ENCODE measurements at places on chromosomes 6 and 20. TPM values are rescaled to one million over a fixed set of nuclear protein-coding genes. Genes with fewer than 3 reads are reported as not detected.

CCM2L gene
- total RNA-seq: 9.6 TPM

CDH26 gene
- total RNA-seq: 0.83 TPM

OR2J3 gene
- total RNA-seq: not detected

HUS1B gene
- total RNA-seq: 0.83 TPM

NEU1 gene
- 35.0 TPM for total RNA-seq

VGLL2 gene
- not detected for total RNA-seq

DNA sequence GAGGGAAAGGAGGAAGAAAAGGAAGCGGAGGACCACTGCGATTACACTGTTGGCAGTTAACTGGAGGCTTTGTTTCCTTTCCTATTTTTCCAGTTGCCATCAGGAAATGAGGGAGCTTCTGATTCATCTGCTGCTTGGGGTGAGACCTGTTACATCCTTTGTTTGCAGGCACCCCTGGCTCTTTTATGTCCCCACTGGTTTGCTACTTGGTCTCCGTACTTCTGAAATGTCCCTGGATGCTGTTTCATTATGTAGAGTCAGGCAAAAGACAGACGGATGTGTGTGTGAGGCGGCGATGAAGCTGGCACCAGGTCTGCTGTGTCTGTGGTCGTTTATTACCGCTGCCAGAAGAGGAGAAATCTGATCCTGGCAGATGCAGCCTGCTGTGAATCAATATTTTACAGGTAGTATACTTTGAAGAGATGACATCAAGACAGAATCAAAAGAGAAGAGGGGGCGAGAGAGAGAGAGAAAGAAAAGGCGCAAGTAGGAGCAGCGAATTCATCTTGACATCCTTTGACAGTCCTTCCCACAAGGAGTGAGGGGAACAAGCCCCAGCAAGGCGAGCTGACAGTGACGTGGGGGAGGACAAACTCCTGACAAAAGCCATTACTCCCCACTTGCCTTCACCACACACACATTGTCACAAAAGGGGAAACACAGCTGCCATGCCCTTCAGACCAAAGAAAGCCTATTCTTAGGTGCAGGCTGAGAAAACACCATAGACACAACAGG lies 145.9 kb upstream of the FBXL4 start:
- no peak overlapping the region for H3K27ac ChIP-seq
- H3K36me3 ChIP-seq: no peaks in the 10 kb centered on the region
- no peaks in the 10 kb centered on the region for H3K27me3 ChIP-seq
- DNase-seq: no peak
- H3K4me1 ChIP-seq: no peaks in the 10 kb centered on the region
- no peak overlapping the region for H3K4me3 ChIP-seq

DNA sequence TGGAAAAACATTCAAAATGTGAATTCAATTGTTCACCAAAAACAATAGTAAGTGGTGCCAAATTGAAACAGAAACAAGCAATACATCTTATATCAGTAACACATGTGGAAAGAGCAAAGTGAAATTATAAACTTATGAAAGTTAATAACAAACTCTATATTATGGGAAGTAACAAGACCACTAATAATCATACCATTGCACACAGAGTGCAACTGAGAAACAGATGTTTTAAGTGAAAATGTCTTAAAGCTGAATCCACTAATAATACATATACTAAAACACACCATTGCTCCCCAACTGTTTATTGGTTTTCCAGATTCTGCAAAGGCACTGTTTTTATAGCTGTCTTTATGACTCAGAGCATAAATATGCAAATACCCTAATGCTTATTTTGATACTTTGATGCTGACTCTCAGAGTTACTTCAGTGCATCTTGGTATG lies 292.3 kb downstream of the RFPL4B start:
- H3K27me3 ChIP-seq: no peaks in the 10 kb centered on the region
- H3K4me1 ChIP-seq: no peaks in the 10 kb centered on the region
- H3K36me3 ChIP-seq: no peaks in the 10 kb centered on the region
- H3K27ac ChIP-seq: no peak overlapping the region
- no peak overlapping the region for H3K4me3 ChIP-seq

- DNase-seq: no peak
- H3K4me1 ChIP-seq: peaks cover 68% of the 10 kb centered on the region
- H3K27me3 ChIP-seq: no peaks in the 10 kb centered on the region
- no peaks in the 10 kb centered on the region for H3K36me3 ChIP-seq
Measured at GRCh38 chr6:112249489-112249888, 4.9 kb downstream of the LAMA4 start.

DNA sequence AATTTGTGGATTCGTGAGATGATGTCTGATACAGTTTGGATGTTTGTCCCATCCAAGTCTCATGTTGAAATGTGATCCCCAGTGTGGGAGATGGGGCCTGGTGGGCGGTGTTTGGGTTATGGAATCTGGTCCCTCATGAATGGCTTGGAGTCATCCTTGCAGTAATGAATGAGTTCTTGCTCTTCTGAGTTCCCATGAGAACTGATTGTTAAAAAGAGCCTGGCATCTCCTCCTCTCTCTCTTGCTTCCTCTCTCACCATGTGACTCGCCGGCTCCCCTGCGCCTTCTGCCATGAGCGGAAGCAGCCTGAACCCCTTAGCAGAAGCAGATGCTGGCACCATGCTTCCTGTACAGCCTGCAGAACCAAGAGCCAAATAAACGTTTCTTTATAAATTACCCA lies 30.5 kb upstream of the RPP40 start:
- DNase-seq: no peak
- no peaks in the 10 kb centered on the region for H3K36me3 ChIP-seq
- H3K27ac ChIP-seq: no peak overlapping the region
- no peak overlapping the region for H3K4me3 ChIP-seq
- peaks cover 8% of the 10 kb centered on the region for H3K4me1 ChIP-seq
- H3K27me3 ChIP-seq: no peaks in the 10 kb centered on the region

GRCh38 chr6:135054226-135054568 lies 425 bp downstream of the HBS1L start:
- peaks cover 10% of the 10 kb centered on the region for H3K36me3 ChIP-seq
- peaks cover 7% of the 10 kb centered on the region for H3K4me1 ChIP-seq
- H3K4me3 ChIP-seq: peak overlapping the region; percentile 75
- no peaks in the 10 kb centered on the region for H3K27me3 ChIP-seq

DNA sequence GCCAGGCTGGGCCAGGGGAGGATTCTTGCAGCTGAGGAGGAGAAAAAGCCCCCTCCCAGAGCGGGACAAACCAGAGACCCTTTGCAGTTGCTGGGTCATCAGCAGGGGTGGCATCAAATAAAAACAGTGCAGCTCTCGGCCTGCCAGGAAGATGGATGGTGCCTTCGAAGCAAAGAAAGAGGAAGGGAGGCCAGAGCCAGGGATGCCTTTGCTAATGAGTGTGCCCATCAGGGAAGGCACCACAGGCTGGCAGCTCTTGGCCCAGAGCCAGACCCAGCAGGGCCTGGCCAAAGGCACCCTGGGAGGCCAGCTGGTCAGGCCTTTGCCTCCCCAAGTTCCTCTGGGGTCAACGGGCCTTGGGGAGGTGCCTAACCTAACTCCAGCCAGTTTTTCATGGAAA lies 26.3 kb upstream of the ZNF318 start:
- H3K27ac ChIP-seq: no peak overlapping the region
- H3K4me3 ChIP-seq: no peak overlapping the region
- no peak for DNase-seq
- no peaks in the 10 kb centered on the region for H3K4me1 ChIP-seq
- H3K36me3 ChIP-seq: no peaks in the 10 kb centered on the region

GRCh38 chr20:37728635-37728983 lies 34.8 kb downstream of the CTNNBL1 start:
- H3K36me3 ChIP-seq: peaks cover 7% of the 10 kb centered on the region
- no peak for DNase-seq
- no peaks in the 10 kb centered on the region for H3K27me3 ChIP-seq
- peaks cover 52% of the 10 kb centered on the region for H3K4me1 ChIP-seq
- H3K27ac ChIP-seq: peak overlapping the region; percentile 50

DNA sequence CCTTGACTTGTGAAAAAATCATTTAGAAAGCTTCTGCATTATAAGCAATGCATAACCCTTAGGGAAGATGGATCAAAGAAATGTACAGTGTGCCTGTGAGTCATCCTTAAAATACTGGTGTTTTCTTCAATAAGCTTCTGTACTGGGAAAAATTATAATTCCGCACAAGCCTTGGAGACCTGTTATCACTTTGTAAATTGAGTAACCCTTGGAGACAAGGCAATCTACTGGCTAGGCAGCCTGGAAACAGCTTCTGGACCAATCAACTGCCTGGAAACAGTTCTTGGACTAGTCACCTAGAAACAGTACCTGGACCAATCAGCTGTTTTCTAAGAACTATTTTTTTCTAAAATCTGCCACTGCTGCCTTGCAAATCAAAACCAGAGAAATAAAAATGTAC lies 25.8 kb upstream of the RNGTT start:
- H3K36me3 ChIP-seq: no peaks in the 10 kb centered on the region
- no peak overlapping the region for H3K27ac ChIP-seq
- no peak for DNase-seq

GRCh38 chr6:108851756-108852155 lies 3.5 kb downstream of the ARMC2 start:
- no peak overlapping the region for H3K27ac ChIP-seq
- H3K4me1 ChIP-seq: peaks cover 34% of the 10 kb centered on the region
- no peaks in the 10 kb centered on the region for H3K27me3 ChIP-seq
- no peak overlapping the region for H3K4me3 ChIP-seq
- no peak for DNase-seq
- H3K36me3 ChIP-seq: peaks cover 22% of the 10 kb centered on the region

DNA sequence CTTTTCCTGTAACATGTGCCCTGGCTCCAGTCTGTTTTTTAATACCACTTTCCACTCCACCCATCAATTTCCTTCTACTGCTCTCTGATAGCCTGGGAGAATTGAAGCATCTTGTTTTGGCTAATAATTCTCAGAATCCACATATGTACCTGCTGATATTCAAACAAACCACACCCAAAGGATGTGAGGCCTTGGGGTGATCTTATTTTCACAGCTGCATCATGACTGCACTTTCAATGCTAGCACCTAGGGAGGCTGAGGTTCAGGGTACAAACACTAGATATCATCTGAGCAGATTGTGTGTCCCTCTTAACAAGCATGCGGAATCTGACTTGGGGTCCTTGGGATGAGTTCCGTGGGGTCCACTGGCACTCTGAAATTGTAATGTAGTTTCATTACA lies 12.7 kb downstream of the FNDC1 start:
- no peaks in the 10 kb centered on the region for H3K4me1 ChIP-seq
- no peaks in the 10 kb centered on the region for H3K27me3 ChIP-seq
- no peak for DNase-seq
- no peaks in the 10 kb centered on the region for H3K36me3 ChIP-seq
- H3K27ac ChIP-seq: no peak overlapping the region
- no peak overlapping the region for H3K4me3 ChIP-seq

GRCh38 chr20:38700141-38700540 lies 24.1 kb upstream of the SLC32A1 start:
- no peaks in the 10 kb centered on the region for H3K36me3 ChIP-seq
- no peaks in the 10 kb centered on the region for H3K4me1 ChIP-seq
- no peak overlapping the region for H3K4me3 ChIP-seq
- DNase-seq: no peak
- no peak overlapping the region for H3K27ac ChIP-seq
- no peaks in the 10 kb centered on the region for H3K27me3 ChIP-seq

GRCh38 chr6:131989036-131989435 lies 37.9 kb upstream of the CCN2 start:
- no peaks in the 10 kb centered on the region for H3K27me3 ChIP-seq
- H3K4me1 ChIP-seq: no peaks in the 10 kb centered on the region
- DNase-seq: no peak

DNA sequence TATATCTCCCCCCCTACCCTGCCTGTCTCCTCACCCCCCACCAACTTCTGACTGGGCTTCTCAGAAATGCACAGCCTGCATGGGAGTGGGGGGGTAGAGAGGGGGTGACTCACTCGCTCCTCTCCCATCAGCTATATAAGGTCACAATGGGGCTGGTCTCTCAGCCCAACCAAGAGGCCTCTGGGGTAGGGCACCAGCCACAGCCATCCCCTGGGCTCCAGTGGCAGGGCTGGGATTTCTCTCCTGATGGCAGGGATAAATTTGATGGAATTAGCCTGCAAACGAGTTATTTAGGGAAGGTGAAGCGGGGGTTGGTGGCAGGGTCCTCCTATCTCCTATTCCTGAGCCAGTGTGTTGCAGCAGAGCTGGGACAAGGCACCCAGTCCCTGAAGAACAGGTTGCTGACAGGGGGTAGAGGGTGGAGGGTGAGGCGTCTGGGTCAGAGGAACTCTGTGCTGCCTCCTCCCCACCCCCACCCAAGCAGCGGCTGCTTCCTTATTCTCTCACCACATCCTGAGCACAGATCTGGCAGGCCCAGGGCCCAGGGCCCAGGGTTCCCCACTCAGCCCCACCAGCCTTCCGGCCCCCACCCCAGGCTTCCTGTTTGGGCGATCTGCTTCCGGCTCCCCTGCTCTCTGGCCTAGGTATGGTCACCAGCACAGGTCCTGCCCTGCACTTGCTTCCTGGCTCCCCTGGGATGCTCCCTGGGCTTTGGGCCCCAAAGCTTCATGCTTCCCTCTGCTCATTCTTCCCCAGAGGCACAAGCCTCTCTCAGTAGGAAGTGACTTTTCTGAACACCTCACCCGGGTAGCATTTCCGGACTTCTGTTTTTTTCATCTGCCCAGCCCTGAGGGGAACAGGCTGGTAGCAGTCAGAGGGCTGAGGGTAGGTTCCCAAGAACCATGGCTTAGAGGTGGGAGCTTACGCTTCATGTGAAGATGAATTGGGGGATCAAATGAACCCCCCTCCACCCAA lies 4.0 kb downstream of the PPP1R18 start:
- peak; percentile 94 for DNase-seq
- no peaks in the 10 kb centered on the region for H3K27me3 ChIP-seq
- H3K36me3 ChIP-seq: peaks cover 13% of the 10 kb centered on the region
- H3K4me1 ChIP-seq: peaks cover 57% of the 10 kb centered on the region
- H3K27ac ChIP-seq: peak overlapping the region; percentile 98

GRCh38 chr6:119157506-119157815 lies 79.0 kb upstream of the FAM184A start:
- no peaks in the 10 kb centered on the region for H3K36me3 ChIP-seq
- no peaks in the 10 kb centered on the region for H3K27me3 ChIP-seq
- no peak overlapping the region for H3K4me3 ChIP-seq
- no peak for DNase-seq

- no peaks in the 10 kb centered on the region for H3K27me3 ChIP-seq
- DNase-seq: no peak
- H3K36me3 ChIP-seq: no peaks in the 10 kb centered on the region
- peaks cover 24% of the 10 kb centered on the region for H3K4me1 ChIP-seq
- no peak overlapping the region for H3K27ac ChIP-seq
Measured at GRCh38 chr20:13333793-13334192, 112.7 kb downstream of the ISM1 start.

DNA sequence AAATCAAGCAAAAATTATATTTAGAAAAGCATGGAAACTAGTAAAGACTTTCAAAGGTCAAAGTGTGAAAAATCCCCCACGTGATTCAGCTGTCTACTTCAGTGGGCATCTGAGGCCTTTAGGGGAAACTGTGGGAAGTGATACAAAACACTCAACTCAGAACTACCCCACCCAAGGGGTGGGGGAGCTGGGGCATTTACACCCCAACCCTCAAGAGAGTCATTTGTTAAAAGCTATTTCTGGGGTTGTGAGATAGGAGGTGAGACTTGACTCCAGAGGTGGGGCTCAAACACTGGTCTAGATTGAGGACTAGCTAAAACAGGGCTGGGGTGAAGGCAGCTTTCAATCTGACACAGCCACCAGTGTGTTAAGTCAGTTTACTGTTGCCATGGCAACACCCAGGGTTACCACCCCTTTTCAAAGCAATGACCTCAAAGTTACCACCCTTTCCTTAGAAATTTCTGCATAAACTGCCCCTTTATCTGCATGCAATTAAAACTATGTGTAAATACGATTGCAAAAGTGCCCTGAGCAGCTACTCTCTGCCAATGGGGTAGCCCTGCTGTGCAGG lies 9.9 kb upstream of the GTSF1L start:
- H3K36me3 ChIP-seq: no peaks in the 10 kb centered on the region
- no peak overlapping the region for H3K4me3 ChIP-seq
